ENCODE measurements at places on chromosomes 2 and 18.

GRCh38 chr18:76412010-76412817 lies 82.8 kb downstream of the ZNF516 start:
- DNase-seq, result no peak

- DNase-seq, result no peak
These were observed 1272.2 kb upstream of the LRRTM1 start for GRCh38 chr2:81576713-81577112.

DNA sequence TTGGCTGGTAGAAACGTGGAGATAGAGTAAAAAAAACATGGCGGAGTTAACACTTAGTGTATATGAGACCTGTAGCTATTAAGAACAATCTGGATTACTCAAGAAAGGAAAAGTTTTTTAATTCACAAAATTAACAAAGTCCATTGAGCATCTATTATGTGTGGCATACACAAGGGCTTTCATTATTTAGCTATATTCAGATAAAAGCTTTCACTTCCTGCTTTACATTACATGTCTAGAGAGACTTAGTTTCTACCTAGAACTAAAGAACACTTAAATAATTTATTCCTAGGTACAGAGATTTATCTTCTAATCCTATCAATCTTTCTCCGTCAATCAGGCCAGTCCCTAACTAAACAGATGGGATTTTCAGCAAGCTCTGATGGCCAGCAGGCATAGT lies 196.0 kb upstream of the SLC39A10 start:
- DNase-seq, result no peak

GRCh38 chr2:80252294-80252986 lies 52.1 kb downstream of the LRRTM1 start:
- DNase-seq, result no peak

DNA sequence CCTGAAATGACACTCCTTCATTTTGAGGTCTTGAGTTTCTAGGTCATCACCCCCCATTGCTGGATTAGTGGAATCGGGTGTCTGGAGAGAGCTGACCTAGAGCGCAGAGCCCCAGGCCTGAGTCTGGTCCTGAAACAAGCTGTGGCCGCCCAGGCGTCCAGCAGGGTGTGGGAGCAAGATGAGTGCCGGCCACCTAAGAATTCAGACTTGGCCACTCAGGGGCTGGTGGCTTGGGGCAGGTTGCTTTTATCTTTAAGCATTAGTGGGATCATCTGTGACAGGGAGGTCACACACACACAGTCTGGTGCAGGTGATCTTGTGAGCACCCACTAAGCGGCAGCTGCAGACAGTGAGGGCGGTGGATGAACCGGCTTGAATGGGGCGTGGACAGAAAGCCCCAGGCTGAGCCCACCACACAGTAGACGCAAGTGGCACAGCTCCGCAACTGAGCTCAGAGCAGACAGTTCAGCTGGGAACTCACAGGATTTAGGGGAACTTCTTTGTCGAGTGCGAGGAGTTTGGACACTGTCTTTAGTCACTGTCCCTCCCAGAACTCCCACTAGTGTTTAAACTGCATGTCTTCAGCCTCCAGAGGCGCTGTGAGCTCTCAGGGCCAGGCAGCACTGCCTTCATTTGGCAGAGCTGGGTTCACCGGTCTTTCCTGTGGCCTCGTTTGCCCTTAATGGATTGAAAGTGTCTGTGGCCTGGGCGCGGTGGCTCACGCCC lies 21.5 kb downstream of the ITGB1BP1 start:
- no peak for DNase-seq

- no peak for DNase-seq
These were observed 22.6 kb downstream of the CHMP1B start for GRCh38 chr18:11873670-11874340.

DNA sequence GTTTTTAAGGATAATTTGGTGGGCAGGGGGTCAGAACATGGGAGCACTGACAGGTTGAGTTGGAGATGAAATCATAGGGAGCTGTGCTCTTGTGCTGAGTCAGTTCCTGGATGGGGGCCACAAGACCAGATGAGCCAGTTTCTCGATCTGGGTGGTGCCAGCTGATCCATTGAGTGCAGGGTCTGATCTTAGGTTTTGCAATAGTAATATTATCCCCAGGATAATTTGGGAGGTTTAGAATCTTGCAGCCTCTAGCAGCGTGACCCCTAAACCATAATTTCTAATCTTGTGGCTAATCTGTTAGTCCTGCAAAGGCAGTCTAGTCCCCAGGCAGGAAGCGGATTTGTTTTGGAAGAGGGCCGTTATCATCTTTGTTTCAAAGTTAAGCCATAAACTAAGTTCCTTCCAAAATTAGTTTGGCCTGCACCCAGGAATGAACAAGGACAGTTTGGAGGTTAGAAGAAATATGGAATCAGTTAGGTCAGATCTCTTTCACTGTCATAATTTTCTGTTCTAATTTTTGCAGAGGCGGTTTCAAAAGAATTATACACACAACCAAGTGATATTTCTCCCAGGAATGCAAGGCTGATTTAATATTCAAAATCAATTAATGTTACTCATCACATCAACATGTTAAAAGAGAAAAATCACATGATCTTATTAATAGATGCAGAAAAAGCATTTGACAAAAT lies 23.0 kb downstream of the DBI start:
- no peak for DNase-seq

DNA sequence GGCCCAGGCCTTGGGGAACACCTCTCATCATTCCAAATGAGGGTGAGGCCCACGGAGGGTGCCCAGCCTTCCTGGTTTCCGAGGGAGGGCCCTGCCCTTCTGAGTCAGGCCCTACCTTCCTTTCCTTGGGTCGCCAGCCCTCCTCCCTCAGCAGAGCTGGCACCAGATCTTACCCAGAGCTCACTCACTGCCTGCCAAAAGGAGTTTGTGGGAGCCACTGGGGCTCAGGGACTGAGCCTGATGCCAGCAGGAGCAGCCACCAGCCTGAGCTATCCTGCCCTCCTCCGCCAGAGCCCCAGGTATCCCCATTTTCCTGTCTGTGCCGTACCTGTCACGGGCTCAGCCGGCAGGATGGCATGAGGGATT lies 64.1 kb downstream of the NRP2 start:
- no peak for DNase-seq

GRCh38 chr18:48934723-48935432 lies 15.9 kb downstream of the SMAD7 start:
- DNase-seq, result no peak

- peak; percentile 79 for DNase-seq
These were observed 60.5 kb upstream of the POMC start for GRCh38 chr2:25228848-25229278.

DNA sequence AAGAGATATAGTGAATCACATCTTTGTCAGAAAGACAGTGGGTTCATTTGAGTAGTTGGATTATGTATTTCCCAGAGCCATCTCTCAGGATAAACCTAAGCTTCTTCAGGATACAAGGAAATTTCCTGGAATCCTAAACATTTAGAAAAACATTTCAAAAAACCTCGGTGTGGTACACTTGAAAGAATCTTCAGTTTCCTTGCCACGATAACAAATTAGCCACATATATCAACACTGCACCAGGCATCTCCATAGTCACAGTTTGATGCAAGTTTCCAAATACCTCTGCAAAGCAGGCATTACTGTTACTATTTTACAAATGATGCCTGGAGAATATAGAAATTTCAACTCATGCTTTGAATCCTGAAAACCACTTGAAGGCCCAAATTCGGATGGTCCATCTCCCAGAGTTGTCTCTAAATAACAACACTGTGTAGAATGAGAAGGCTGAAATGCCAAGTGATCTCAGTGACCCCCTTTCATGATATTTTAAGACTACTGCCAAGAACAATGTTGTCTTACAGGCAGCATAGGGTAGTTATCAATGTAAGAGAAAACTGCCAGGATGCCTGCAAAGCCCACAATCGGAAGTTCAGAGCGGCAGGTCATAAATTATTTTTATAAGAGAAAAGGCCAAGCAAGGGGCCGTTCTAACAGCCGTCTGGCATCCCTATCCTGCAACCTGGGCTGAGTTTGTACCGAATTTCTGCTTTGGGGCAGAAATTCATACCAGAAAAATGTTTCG lies 307.9 kb downstream of the TXNL1 start:
- DNase-seq, result no peak

GRCh38 chr18:25125680-25126079 lies 226.3 kb downstream of the ZNF521 start:
- no peak for DNase-seq

Data from neuronal stem cell (in vitro differentiated cells).